Gastroesophageal sphincter (tissue), 4 donors: ENCODE measurements at places on chromosomes 4 and X.
A peak's percentile ranks its signal among the peaks of the same experiment; 100 is the strongest.

DNA sequence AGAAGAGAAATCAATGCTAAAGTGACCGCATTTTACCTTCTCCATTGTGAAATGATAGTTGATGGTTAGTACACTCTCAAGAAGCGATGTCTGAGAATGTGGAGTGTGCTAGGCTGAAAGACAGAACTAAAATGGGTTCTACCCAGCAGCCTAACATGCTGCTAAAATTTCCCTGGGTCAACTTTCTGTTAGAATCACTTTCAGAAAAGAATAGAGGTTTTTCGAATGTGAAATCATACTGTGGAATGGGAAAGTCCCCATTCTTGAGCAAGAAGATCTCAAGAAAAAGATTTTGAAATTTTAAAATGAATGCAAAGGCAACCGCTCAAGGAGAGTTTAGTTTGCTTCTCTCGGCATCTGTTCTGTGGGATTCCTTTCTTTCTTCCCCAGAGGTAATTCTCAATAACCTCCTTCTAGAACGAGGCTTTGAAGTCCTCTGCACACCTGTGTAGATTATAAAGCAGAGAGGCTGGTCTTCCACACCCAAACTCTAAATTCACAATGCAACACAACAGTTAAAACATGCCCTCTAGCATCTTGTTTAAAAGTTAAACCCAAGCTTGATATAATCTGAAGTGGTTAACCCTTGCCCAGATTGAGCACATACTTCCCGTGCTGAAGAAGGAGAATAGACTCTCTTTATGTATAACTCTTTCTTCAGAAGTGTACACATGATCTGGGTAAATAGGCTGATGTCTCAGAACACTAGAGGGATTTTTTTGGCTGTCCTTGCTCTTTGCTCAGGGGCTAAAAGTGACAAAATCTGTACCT lies 208.7 kb upstream of the KLF3 start:
- no peak for ATAC-seq

DNA sequence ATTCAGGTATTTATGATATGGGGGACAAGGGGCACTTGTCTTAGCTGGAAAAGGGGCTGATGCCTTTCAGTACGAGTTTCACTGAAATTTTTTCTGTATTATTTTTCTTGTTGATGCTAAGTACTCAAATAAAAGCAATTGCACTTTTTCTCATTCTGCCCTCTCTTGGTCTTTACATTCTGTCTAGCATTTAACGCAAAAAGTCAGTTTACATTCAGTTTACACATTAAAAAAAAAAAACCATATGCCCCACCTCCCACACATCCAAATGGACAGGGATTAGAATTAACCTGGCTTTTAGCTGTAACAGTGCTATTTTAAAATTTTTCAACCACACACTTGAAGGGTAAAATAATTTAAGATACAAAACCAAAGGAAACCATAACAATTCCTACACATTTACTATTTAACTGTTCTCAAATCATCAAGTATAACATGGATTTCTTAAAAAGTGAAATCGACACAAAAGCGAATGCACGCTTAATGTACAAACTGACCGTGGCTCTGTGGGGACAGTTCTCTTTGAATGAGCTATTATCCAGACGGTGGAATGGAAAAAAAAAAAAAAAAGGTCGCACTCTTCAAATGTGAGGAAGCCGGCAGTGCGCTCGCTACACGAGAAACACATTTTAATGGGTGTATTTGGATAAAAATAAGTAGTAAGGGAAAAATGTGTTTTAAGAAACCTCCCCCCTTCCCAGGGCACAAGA lies 1.4 kb downstream of the AMMECR1 start:
- no peak for ATAC-seq

DNA sequence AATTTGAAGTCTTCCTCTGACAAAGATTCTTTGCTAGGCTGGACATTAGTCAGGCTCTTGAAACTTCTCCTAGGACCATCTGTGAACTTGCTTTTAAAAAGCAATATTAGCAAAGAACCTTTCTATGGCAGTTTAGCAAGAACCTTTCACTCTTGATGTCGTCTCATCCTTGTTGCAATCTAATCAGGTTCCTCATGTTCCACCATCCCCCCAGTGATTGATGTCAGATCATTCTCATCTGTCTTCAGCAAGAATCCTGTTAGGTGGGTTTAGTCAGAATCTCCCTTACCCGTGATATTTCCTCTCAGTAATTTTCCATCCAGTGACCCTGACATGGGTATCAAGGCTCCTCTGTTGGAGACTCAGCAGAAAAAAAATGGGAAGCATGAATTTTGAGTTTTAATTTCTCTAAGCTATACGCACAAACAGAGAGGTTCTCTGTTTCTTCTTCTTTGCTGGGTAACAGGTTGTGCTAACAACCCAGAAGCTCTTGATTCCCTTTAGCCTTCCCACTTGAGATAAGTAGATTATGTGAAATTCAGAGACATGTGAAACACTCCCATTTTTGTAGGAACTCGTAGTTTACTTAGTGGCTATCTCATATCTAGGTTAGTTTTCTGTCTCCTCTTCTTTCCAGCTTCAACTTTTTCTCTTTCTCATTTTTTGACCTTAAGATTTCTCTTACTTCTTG lies 507.4 kb downstream of the C4orf33 start:
- ATAC-seq, result no peak

DNA sequence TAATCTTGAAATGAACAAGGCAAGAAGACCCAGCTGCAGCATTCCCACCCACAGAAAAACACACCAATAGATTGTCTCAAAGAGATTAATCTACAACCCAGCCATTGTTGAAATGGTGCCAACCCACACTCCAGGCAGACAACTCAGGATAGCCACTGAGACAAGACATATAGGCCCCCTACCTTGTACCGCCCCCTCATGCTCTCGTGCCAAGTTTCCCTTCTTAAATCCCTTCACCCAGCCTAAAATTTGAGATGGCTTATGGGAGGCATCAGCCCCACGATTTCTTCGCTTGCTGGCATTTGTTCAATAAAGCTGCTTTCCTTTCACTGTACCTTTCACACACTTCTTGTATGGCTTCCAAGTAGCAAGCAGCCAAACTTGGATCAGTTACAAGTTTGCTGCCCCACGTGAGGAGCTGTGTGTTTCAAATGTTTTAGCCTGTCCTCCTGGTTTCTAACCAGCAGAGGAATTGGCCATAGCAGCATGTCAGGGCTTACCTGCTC lies 1754.1 kb downstream of the C4orf33 start:
- peak; percentile 13 for ATAC-seq

DNA sequence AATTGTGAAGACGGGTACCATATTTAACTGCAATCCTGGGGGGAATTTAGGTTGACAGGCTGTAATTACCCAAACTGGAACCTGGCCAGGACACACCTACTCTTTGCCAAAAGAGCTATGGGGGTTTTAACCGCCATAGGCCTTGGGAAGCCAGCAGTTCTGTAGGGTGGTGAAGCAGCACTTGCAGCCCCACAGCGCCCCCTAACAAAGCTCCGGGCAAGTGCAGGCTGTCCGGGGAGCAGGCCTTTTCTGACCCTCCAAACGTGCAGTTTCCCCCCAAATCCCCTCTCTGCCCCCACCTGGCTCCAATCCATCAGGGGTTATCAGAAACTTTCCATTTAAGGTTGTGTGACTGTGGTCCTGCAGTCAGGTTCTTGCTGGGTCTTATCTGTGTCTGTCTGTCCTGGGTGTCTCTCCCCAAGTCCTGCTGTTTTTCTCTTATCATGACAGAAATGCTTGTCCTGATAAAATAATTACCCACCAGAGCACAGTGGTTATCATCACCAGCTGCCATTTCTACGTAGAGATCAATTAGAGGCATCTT lies 350.9 kb downstream of the MID1IP1 start:
- ATAC-seq, result no peak

DNA sequence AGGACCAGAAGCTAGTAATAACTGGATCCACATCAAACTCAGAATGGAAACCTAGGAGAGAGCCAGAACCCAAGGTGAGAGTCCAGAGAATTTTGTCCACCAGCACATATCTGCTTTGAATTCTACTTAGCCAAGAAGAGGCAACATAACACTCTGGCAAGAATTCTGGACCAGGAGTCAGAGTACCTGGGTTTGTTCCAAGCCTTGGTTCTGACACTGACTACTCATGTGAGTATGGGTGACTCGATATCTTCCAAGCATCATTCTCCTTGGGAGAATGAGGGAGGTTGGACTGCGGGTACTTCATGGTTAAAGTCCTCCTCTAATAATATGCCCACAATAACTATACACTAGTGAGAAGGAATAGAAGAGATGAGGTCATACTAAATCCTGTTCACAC lies 144.0 kb upstream of the JADE1 start:
- no peak for ATAC-seq

GRCh38 chr4:6114601-6115000 lies 85.7 kb downstream of the JAKMIP1 start:
- no peak for ATAC-seq

GRCh38 chr4:159308566-159309340 lies 205.9 kb downstream of the RAPGEF2 start:
- no peak for ATAC-seq

DNA sequence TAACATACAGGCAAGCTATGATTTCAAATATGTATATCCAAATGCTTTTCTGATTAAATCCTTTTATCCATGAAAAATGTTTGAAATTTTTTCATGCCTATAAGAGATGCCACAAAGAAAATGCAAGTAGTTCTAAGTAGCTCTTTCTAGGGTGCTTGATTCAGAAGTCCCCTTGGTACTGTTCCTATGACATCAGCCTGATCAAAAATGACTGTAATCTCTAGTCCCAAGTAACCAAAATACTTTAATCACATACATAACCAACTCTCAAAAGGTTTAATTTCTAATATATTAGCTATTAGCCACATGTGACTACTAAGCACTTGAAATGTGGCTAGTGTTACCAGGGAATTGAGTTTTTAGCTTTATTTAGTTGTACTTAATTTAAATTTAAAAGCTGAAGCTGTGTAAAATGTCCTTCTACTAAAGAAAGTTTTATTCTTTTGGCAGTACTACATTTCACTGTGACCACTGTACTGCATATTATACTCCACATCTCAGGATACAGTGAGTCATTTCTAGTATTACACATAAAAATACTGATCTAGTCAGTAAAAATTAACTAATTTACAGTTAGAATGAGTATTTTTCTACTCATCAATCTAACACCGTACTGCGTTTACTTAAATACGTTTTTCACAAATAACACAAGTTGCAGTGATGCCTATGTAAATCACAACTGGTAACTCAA lies 33.9 kb downstream of the FBXW7 start:
- no peak for ATAC-seq

GRCh38 chr4:138499627-138500026 lies 257.5 kb upstream of the SLC7A11 start:
- no peak for ATAC-seq

DNA sequence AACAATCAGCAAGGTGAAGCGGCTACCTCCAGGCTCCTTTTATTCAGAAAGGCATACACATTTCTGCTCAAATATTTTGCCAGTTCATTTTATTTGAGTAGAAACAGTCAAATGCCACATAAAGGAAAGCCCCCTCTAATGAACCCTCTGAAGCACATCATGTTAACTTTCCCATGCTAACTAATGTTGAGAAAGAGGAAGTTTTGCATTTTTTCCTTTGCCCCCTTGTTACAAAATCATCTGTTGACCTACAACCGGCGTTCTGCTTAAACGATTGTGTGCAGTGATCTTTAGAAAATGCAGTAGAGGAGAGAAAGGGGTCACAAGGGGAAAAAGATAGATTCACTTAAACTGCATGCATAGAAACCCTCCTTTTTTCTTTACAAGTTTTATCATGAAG lies 25.2 kb upstream of the ATXN3L start:
- ATAC-seq, result no peak

- ATAC-seq, result peak; percentile 35
Observed at GRCh38 chr4:7206385-7206784, 14.0 kb downstream of the SORCS2 start.

GRCh38 chr4:52618795-52619590 lies 40.1 kb downstream of the USP46 start:
- ATAC-seq, result no peak

DNA sequence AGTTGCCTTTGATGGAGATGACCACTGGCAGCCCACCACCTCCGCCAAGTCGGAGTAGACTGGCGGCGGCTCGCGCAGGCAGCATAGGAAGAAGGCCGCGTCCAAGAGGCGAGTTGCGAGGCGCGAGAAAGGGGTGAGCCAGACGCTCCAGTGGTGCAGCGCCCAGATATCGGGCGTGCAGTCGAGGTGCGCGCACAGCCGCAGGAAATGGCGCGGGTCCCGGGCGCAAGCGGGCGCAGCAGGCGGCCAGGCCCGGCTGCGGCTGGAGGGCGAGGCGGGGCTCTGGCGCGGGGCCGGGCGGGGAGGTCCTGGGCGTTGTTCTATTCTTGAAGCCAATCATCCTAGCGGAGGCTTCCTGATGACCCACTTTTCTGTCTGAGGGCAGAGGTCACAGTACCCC lies 13.2 kb upstream of the PGRMC1 start:
- ATAC-seq, result no peak

GRCh38 chr4:181517491-181517890 lies 725.7 kb upstream of the TENM3 start:
- no peak for ATAC-seq

- ATAC-seq, result no peak
Observed at GRCh38 chr4:88320224-88320779, 35.9 kb upstream of the PPM1K start.

DNA sequence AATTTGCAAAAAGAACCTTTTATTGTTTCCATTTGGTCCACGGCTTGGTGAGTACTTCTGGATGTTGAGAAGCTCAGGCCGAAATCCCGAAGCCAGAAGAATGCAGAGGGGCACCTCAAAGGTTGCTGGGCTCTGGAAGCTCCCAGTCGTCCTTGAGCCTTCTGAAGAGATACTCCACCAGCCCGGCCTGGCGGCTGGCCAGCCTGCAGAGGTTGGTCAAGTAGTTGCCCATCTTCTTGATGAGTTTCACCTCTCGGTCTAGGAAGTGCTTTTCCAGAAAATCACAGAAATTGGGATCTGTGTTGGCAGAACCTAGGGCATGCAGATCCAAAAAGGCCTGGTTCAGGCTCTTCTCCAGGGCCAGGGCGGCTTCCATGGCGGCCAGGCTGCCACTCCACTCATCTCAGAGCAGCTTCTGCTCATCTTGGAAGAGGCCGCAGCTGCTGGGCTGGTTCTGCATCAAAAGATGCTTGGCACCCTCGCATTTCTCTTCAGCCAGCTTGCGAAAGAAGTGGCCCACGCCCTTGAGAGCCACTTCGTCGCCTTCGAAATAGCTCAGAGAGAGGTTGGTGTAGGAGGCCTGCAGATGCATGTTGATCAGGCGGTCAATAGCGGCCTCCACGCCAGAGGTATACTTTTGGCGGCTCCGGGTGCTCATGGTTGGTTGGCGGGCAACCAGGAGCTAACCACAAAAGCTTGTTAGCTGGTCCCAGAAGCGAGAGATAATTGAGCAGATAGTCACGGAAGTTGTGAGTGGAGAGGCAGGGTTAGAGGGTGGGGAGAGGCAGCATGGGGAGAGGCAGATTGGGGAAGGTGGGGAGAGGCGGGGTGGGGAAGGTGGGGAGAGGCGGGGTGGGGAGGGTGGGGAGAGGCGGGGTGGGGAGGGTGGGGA lies 76.5 kb upstream of the TSPAN7 start:
- no peak for ATAC-seq

GRCh38 chr4:138114434-138114833 lies 127.7 kb downstream of the SLC7A11 start:
- no peak for ATAC-seq
